ENCODE measurements at places on chromosomes 5 and 9.

DNA sequence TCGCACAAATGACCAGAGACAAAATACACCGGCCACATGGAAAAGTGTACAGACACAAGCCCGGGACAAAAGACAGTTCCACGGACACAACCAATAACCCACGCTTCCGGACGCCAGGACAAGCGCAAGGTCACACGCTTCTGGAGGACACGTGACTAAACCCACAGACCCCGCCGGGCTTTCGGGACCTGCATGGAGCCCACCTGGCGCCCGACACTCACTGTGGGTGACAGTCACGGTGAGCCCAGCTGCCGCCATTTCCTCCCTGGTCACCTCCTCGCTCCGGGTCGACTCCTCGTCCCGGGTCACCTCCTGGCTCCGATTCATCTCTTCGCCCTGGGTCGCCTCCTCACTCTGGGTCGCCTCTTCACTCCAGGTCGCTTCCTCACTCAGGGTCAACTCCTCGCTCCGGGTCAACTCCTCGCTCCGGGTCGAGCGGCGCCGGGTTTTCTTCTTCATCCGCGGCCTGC is 470 bp downstream of the BAG1 start:
- peak; percentile 7 for DNase-seq

- peak; percentile 99 for DNase-seq
Observed at GRCh38 chr5:177496727-177497291, 595 bp downstream of the PDLIM7 start.

DNA sequence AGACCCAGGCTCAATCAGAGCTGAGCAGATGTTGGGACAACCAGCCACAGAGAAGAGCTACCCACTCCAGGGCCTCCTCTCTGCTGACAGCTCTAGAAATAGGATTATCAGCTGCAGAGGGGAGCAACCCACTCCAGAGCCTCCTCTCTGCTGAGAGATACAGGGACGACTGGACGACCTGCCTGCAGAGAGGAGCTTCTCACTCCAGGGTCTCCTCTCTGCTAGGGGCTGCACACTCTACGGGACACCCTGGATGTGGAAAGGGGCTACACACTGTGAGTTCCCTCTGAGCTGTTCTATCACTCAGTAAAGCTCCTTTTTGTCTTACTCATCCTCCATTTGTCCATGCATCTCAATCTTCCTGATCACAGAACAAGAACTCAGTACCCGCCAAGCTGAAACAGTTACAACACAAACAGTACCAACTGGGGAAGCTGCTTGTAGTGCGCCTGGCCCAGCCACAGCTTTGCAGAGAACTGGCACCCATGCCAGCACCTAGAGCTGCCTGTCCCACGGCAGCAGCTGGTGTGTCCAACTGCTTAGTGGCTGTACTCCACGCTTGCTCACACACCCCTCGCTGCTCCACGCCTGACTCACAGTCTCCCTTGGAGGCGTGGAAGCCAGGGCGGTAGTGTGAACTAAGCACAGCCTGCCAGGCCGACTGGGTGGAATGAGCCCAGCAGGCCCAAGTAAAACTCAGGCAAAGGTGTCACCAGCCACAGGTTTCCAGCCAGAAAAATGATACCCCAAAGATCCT is 56.8 kb downstream of the PRELID2 start:
- DNase-seq = no peak

DNA sequence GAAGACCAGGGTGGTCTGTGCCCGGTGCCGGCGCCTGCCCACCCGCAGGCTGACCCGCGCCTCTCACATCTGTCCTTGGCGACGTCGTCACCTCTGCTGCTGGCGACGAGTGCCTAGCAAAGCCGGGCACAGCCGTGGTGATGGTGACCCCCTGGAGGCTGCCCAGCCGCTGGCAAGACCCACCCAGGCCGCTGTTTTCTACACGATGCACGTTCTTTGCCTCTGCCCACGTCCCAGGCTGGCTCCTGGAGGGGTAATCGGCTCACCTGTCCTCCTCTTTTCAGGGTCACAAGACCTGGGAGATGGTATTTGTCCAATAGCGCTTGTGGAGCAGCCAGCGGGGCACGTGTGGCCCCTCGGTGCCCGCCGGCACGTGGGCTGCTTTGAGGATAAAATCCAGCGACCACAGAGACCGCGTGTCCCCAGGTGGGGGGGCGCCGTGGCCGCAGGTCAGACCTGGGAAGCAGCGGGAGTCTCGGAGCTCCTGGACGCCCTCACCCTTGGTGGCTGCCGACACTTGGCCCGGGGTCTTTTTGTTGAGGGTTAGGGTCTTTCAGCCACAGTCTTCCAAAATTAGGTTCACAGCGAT is 29.5 kb downstream of the SLC9A3 start:
- DNase-seq = no peak

GRCh38 chr5:154784856-154785255 is 29.7 kb downstream of the LARP1 start:
- no peak for DNase-seq

GRCh38 chr9:37430841-37431597 is 8.5 kb downstream of the GRHPR start:
- DNase-seq = peak; percentile 8

GRCh38 chr5:114363837-114364236 is 2.0 kb downstream of the KCNN2 start:
- DNase-seq = no peak

- DNase-seq = no peak
Observed at GRCh38 chr9:121989010-121989409, 104.1 kb downstream of the TTLL11 start.

DNA sequence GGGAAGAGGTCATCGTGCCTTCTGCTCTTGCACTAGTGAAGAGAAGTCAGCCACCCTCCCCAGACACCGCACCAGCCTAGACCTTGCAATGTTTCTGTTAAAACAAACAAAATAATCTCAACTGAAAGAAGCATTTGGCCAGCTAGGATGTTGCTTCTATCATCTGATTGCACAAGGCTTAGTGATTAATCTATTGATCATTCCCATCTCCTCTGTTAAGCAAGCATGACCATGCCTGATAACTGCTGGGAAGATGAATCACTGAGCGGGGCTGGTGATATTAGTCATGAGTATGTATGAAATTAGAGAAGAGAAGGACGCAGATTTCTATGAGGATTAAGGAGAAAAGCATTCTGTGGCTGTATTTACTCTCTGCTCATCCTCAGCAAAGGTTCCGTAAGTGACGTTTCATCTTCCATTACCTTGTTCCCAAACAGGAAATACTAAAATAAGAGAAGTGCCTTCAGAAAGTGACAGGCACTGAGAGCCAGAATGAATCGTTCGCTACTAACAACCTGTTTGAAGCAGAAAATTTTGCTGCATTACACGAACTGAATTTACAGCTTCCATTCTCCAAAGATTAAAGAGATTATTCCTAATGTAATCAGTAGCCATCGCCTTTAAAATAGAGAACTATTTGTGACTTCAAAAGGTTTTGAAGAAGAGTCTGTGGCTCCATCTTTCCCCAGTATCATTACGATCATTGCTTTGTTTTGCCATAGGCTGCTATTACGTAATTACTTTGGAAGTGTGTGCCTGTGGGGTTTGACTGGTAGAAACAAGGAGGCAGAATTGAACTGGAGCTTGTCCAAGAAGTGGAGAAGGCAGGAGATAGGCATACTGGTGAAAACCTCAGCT is 219.1 kb downstream of the MED10 start:
- DNase-seq = peak; percentile 83

DNA sequence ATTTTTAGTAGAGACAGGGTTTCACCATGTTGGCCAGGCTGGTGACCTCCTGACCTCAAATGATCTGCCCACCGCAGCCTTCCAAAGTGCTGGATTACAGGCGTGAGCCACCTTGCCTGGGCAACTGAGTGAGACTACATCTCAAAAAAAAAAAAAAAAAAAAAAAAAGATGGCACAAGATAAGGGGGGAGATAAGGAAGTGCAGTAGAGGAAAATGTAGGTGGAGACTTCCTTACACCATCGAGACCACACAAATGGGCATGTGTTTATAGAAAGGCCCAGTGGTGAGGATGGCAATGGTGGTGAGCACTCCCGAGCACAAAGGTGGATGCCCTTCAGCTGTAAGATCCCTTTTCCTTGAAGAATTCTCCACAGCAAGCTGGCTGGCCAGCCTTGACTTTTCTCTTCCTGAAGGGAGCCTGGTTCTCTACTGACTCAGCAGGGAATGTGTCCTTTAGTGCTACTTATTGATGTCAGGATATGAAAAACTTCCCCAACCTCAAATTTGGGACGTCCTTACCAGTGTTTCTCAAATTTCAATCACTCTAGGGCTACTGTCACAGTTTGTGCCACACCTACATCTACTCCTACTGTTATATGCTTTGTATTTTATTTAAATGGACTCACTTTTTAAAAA is 28.2 kb downstream of the ERGIC1 start:
- DNase-seq = no peak

GRCh38 chr5:108543486-108543885 is 161.6 kb upstream of the FBXL17 start:
- no peak for DNase-seq

- DNase-seq = peak; percentile 74
Observed at GRCh38 chr5:115296124-115297022, at the start of gene CCDC112. Gene CCDC112, minus strand, starts transcription at chr5:115296654. Its CDS starts 111 bp downstream, at chr5:115296543.

DNA sequence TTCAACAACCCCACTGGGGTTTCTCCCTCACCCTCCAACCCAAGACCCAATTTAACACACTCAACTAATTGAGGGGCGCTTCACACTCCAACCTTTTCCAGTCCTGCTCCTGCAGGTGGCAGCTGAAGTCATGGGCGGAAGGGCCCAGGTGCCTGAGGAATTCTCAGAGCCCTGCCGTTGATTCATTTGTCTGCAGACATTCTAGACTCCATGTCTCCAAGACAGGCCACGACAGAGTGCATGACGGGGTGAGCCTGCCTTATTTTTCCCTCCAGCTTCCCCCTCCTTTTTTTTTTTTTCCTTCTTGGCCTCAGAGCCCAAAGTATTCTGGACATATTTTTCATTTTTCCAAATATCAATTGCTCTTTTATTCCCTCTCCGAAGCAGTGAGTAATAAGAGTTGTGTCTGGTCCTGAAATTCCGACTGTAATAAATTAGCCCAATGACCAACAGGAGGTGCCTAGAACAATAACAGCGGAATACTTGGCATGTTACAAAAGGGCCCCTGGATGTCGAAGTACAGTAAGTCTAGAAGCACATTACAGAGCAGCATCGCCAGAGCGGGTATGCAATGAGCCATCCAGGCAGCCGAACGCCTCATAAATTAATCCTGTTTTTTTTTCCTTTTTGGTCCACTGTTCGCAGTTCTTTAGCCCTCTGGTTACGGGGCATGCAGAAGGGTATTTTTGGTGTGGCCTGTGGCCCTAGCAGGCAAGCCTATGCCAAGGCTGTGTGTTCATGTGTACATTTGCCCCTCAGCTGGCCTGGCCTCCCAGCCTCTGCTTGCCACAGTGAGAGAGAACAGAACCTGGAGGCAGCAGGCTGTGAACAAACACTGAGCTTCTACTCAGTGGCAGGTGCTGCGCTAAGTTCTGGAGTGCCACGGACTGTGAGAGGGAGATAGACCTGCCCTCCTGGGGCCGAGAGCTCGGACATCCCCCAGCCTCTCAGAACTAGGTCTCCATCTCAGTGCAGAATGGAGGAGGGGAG is 8.6 kb upstream of the SMIM23 start:
- peak; percentile 7 for DNase-seq

- DNase-seq = no peak
Observed at GRCh38 chr5:60836131-60836530, 7.9 kb downstream of the ELOVL7 start.

DNA sequence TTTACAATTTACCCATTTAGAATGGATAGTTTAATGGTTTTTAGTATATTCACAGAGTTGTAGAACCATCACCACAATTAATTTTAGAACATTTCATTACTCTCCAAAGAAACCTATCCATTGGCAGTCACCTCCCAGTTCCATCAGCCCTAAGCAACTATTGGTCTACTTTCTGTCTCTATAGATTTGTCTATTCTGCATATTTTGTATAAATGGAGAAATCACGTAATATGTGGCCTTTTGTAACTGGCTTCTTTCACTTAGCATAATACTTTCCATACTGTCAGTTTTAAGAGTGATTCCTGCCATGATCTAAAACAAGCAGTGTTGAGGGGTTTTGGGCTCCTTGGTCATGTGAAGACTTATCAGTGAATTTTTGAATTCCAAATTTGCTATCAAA is 12.7 kb downstream of the OCLN start:
- DNase-seq = no peak

- no peak for DNase-seq
Observed at GRCh38 chr9:133944746-133945135, 47.4 kb downstream of the VAV2 start.

DNA sequence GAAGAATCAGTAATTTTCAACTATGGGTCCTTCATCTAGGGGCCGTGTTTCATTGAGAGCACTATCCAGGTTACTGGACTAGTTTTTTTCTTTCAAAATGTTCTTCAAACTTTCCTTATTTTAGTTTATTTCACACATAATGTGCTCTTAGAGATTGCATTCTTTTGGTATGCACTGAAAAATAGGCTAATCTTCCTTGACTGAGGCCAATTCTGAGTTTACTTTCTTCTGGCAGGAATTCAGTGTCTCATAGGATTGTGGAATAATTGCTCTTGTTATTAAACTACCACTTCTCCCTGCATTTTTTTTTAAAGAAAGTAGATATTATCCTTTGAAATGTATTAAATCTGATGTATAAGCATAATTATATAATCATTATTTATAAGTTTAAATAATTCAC is 624.5 kb downstream of the RAB3C start:
- no peak for DNase-seq

DNA sequence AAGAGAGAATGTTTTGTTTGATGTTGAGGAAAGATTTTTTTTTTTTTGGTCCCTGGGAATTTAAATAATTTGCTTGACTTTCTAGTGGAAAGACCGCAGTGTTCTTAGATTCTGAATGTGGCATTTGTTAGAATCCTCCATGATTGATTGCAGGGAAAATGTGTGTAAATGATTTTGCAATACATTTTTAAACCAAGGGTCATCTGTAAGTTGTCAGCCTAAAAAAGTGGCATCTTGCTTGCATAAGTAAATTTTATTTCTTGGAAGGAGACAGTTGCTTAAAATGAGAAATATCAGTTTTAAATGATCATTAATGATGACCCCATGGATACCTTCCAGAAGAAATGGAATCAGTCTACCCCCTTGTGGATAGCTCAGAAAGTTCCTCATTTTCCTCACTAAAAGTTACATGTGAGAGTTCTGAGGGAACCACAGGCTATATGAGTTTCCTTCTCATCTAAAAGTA is 105.1 kb upstream of the SLC25A48 start:
- DNase-seq = peak; percentile 42

DNA sequence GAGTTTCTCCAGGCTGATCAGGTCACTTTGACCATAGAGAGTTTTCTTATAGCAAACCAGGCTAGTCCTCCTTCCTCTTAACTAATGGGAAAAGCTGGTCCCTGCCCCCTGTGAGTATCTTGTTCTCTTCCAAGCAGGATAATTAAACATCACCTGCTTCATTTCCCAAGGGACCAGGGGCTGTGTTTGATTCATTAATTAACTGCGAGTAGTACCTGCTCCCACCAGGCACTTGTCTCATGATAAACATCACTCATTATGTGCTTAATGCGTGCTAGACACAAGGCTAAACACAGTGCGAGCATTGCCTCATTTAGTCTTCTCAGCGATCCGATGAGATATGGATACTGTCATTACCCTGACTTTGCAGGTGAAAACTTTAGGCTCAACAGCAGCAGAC is 1.7 kb upstream of the FAM163B start:
- DNase-seq = no peak

GRCh38 chr5:32147959-32148358 is 26.2 kb downstream of the GOLPH3 start:
- DNase-seq = no peak
